ENCODE measurements at places on chromosomes 12 and 14. TPM values are rescaled to one million over a fixed set of nuclear protein-coding genes. Genes with fewer than 3 reads are reported as not detected.

DNA sequence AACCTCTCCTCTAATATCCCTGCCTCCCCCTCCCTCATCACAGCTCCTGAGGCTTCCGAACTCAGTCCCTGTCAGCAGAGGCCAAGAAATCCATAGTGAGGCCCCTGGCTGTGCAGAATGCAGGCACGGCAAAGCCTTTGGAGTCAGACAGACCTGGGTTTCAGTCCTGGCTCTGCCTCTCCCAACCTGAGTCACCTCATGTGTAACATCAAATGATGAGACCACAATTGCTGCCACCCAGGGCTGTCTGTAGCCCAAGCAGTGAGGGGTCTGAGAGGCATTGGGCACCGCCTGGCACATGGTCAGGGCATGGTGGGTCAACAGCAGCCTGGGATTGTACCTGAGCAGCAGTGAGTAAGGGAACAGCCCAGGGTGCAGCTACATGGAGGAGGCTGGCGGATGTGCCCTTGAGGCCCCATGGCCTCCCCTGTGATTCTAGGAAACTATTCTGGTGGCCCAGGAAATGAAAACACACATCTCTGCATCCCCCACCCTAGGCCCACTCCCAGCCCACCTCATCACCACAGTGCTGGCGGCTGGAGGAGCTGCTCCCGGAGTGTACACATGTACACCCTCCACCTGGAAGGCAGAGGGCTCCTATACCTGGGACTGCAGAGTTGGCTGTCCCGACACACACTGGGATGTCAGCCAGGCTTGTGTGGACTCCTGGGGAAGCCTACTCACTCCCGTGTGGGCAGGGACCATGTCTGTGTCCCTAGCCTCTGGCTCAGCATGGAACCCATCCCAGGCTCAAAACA lies 7.7 kb downstream of the ANKRD33 start:
- DNase-seq: no peak
- H3K4me3 ChIP-seq: no peak overlapping the region
- H3K27ac ChIP-seq: no peak overlapping the region
- H3K27me3 ChIP-seq: peaks cover 6% of the 10 kb centered on the region
- H3K4me1 ChIP-seq: peaks cover 11% of the 10 kb centered on the region

DNA sequence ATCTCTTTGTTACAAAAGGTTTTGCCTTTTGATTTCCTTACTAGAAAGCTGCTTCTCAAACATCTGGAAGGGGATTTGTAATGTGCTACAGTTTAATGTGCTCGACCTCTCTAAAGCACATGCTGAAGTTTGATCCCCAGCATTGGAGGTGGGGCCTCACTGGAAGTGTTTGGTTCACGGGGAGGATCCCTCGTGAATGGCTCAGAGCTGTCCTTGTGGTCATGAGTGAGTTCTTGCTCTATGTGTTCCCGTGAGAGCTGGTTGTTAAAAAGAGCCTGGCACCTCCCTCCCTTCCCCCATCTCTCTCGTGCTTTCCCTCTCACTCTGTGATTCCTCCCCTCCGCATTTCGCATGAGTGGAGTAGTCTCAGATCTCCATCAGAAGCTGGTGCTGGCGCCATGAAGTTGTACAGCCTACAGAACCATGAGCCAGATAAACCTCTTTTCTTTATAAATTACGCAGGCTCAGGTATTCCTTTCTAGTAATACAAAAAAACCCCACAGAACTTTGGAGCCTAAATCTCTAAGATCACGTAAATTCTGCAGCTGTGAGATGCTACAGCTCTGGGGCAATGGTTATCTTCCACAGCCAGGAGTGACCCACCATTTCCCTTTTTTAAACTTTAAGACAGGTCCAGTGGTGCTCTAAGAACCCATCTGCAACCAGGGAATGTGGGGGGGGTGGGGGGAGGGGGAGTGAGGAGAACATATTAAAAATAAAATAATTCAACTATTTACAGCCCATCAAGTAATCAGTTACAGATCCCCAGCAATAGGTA lies 214.4 kb downstream of the FOXN3 start:
- no peaks in the 10 kb centered on the region for H3K27me3 ChIP-seq
- H3K27ac ChIP-seq: no peak overlapping the region
- peaks cover 43% of the 10 kb centered on the region for H3K4me1 ChIP-seq
- peaks cover 23% of the 10 kb centered on the region for H3K36me3 ChIP-seq

The RASSF9 gene
- 2.0 TPM for total RNA-seq

DNA sequence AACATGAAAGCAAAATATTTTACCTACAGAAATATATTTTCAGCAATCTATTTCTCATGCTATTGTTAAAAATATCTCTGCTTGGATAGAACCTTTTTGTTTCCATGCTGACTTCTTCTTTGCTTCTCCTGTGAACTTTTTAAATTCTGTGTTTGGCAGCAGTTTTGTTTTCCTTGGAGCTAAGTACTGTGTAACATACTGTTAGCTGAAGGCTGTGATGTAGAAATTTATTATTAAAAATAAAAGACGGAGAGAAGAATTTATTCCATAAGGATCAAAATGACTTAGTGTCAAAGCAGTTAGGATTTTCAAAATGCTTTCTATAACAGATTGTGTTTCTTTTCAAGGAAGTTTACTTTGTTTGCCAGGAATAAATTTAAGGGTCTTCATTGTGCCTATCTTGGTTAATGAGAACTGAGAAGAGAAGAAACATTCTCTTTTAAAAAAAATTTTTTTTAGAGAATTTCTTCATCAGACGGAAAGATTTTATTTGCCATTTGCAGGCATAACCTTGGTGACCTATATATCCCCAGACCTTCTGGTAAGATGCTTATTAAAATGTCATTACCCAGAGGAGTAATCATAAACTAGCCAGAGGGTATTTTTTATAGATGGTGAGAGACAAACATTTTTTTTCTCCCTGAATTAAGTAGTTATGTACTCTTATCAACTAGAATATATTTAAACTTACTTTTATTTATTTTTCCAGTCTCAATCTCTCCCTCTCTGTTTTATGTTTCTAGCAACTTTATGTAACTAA lies 147.1 kb upstream of the SLCO1C1 start:
- H3K4me1 ChIP-seq: no peaks in the 10 kb centered on the region
- H3K27ac ChIP-seq: no peak overlapping the region
- no peak overlapping the region for H3K4me3 ChIP-seq

- no peak overlapping the region for H3K27ac ChIP-seq
- no peak overlapping the region for H3K4me3 ChIP-seq
- H3K27me3 ChIP-seq: no peaks in the 10 kb centered on the region
Measured at GRCh38 chr14:74064883-74065282, 19.4 kb downstream of the ALDH6A1 start.

The MYO1H gene
- total RNA-seq: 0.79 TPM

- H3K27ac ChIP-seq: no peak overlapping the region
- no peak overlapping the region for H3K4me3 ChIP-seq
- H3K36me3 ChIP-seq: peaks cover 5% of the 10 kb centered on the region
- no peaks in the 10 kb centered on the region for H3K27me3 ChIP-seq
Measured at GRCh38 chr14:105857826-105858675, 331.7 kb downstream of the TMEM121 start.

DNA sequence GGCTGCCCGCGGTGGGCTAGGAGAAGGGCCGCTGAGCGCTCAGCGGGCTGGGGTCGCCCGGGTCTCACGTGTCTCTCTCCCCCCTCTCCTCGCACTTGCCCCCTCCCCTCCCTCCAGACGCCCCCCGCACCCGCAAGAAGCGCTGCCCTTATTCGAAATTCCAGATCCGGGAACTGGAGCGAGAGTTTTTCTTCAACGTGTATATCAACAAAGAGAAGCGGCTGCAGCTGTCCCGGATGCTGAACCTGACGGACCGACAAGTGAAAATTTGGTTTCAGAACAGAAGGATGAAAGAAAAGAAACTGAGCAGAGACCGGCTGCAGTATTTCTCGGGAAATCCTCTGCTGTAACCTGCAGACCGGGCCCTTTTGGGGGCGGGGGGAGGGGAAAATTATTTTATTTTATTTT lies 314 bp upstream of the HOTAIR start:
- no peaks in the 10 kb centered on the region for H3K36me3 ChIP-seq
- DNase-seq: no peak
- peak overlapping the region; percentile 80 for H3K4me3 ChIP-seq
- no peak overlapping the region for H3K27ac ChIP-seq
- H3K27me3 ChIP-seq: peaks cover 96% of the 10 kb centered on the region
- peaks cover 3% of the 10 kb centered on the region for H3K4me1 ChIP-seq

The SLCO1B1 gene
- total RNA-seq: not detected

DNA sequence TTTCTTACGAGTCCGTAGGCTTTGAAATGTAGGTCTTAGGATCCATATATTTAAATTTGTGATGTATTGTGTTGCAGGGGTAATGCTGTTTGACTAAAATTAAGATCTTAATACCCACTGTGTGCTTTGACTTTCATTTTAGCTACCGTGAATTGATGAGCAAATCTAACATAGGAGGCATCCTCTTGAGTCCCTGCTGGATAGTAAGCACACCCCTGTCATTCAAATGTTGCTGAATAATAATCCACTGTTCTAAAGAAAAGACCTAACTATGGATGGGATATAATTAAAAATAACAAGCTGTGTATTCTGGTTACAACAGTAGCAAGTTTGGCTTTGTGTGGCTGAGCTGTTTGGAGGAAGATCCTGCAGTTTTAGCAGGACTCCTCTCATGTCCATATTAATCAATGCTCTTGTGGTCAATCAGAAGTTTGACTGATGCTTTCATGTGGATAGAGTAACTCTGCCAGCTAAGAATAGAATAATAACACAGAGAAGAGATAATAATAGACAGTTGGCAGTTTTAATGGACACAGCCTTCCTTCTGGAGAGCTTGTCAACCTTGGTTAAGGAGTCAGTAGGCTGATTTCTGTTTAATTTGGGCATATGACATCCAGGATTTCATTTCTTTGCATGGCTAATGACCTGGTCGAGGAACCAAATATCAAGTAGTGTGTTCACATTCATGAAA lies 148.1 kb upstream of the MIS18BP1 start:
- H3K4me3 ChIP-seq: no peak overlapping the region
- H3K27ac ChIP-seq: no peak overlapping the region
- no peak for DNase-seq
- no peaks in the 10 kb centered on the region for H3K4me1 ChIP-seq
- H3K27me3 ChIP-seq: no peaks in the 10 kb centered on the region

The POTEM gene
- not detected for total RNA-seq

The GPR162 gene
- 17.8 TPM for total RNA-seq

- no peak overlapping the region for H3K4me3 ChIP-seq
- peaks cover 8% of the 10 kb centered on the region for H3K36me3 ChIP-seq
- peaks cover 7% of the 10 kb centered on the region for H3K4me1 ChIP-seq
- DNase-seq: no peak
Measured at GRCh38 chr12:111556676-111557075, 42.4 kb downstream of the ATXN2 start.

DNA sequence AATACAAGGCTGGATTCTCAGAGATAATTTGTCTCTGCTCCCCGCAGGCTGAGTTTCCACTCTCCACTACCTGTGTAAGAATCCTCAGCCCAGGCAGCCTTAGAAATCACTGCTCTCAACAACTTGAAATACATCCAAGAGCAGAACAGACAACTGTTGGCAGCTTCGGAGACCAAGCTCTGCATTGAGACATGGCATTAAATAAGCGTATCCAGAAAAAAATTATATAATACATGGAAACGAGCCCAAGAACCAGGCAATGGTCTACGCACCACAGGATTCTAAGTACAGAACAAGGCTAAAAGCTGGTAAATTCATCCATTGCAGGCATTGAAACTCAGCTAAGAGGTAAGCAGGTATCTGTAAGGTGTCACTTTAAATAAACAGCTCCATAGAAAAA lies 165.5 kb upstream of the DIO3 start:
- peaks cover under 1% of the 10 kb centered on the region for H3K4me1 ChIP-seq
- no peak for DNase-seq
- no peaks in the 10 kb centered on the region for H3K36me3 ChIP-seq
- peaks cover 5% of the 10 kb centered on the region for H3K27me3 ChIP-seq
- no peak overlapping the region for H3K27ac ChIP-seq

The HSPB8 gene
- total RNA-seq: 17.0 TPM

The PRKAG1 gene
- total RNA-seq: 66.3 TPM

The DDX55 gene
- 32.5 TPM for total RNA-seq

GRCh38 chr14:104600141-104600643 lies 4.4 kb downstream of the TMEM179 start:
- no peak overlapping the region for H3K4me3 ChIP-seq
- no peak overlapping the region for H3K27ac ChIP-seq
- no peaks in the 10 kb centered on the region for H3K36me3 ChIP-seq

The PLA2G1B gene
- total RNA-seq: not detected

The HPD gene
- total RNA-seq: not detected

DNA sequence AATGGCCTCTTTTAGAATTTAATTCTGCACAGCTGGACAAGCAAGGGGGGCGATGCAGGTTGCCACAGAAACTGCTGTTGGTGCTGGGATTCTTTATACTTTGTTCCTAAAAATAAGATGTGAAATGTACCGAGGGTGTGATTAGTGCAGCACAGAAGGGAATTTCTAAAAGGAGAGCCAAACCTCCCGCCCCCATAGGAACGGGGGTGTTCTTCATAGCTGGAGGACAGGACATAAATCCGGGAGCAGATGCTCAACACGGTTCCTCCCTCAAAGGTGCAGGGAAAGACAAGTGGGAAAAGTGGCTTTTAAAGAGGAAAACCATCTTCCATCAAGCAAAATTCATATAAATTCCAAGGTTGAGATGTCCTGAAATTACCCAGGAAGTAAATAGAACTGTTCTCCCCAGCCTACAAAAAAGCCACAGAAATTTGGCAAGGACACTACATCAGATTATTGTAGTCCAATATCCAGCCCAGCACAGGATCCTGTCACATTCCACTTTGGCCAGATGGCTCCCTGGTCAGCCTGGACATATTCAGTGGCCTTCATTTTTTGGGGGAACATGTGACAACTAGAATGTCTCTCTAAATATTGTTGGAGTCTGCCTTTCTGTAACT lies 51.4 kb upstream of the TMX1 start:
- H3K27ac ChIP-seq: no peak overlapping the region
- no peaks in the 10 kb centered on the region for H3K36me3 ChIP-seq
- H3K27me3 ChIP-seq: no peaks in the 10 kb centered on the region
- H3K4me1 ChIP-seq: no peaks in the 10 kb centered on the region
- DNase-seq: no peak

The NGB gene
- not detected for total RNA-seq

The ERBB3 gene
- 76.5 TPM for total RNA-seq

- peaks cover 14% of the 10 kb centered on the region for H3K4me1 ChIP-seq
- H3K27me3 ChIP-seq: no peaks in the 10 kb centered on the region
- no peak for DNase-seq
Measured at GRCh38 chr14:58797010-58797429, 159.3 kb downstream of the DACT1 start.

The ACRBP gene
- 3.9 TPM for total RNA-seq

The NUP37 gene
- 34.3 TPM for total RNA-seq

DNA sequence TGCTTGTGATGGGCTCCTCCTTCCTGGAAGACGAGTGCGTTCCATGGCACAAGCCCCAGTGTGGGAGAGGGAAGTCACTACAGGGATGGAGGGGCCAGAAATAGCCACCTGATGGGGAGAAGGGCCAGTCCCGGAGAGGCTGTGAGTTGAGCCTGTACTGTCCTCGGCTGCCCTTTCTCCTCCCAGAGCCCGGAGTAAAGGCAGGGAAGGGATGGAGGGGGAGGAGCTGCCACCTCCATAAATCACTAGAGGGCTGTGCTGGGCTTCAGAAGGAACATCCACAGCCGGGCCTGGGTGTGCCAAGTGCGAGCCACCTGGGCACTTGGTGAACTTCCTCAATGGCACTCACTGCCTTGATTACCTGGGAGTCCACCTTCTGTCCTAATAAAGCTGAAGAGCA lies 110.1 kb downstream of the RBM19 start:
- DNase-seq: no peak
- peaks cover 13% of the 10 kb centered on the region for H3K4me1 ChIP-seq
- H3K4me3 ChIP-seq: no peak overlapping the region
- no peak overlapping the region for H3K27ac ChIP-seq
- peaks cover 7% of the 10 kb centered on the region for H3K36me3 ChIP-seq

The CPNE6 gene
- not detected for total RNA-seq

GRCh38 chr14:44649061-44649460 lies 142.0 kb upstream of the FSCB start:
- H3K27ac ChIP-seq: no peak overlapping the region
- H3K4me1 ChIP-seq: no peaks in the 10 kb centered on the region
- no peaks in the 10 kb centered on the region for H3K36me3 ChIP-seq
- no peaks in the 10 kb centered on the region for H3K27me3 ChIP-seq
- no peak overlapping the region for H3K4me3 ChIP-seq

All from type B pancreatic cell (in vitro differentiated cells).